ENCODE measurements at places on chromosomes 7 and 10.

- DNase-seq = no peak
Measured at GRCh38 chr7:805261-805660, 27.0 kb upstream of the SUN1 start.

GRCh38 chr10:33913194-33913593, 578.7 kb upstream of the NRP1 start:
- no peak for DNase-seq

GRCh38 chr10:18577823-18578685, 73.3 kb downstream of the NSUN6 start:
- no peak for DNase-seq

GRCh38 chr7:2959828-2960599, 83.7 kb downstream of the CARD11 start:
- no peak for DNase-seq

- DNase-seq = no peak
Measured at GRCh38 chr7:36058020-36058592, 94.9 kb upstream of the EEPD1 start.

- DNase-seq = no peak
Measured at GRCh38 chr10:89535171-89536012, at the start of gene SLC16A12. TSS of gene SLC16A12 (minus strand) at chr10:89535594. CDS start at chr10:89462578, 73,016 bp downstream.
